Hepatocyte (in vitro differentiated cells): ENCODE measurements at places on chromosomes 4 and X. TPM values are rescaled to one million over a fixed set of nuclear protein-coding genes. Genes with fewer than 3 reads are reported as not detected.
A peak's percentile ranks its signal among the peaks of the same experiment; 100 is the strongest.

- DNase-seq = no peak
These were observed 31.0 kb downstream of the CC2D2A start for GRCh38 chr4:15500701-15501100.

DNA sequence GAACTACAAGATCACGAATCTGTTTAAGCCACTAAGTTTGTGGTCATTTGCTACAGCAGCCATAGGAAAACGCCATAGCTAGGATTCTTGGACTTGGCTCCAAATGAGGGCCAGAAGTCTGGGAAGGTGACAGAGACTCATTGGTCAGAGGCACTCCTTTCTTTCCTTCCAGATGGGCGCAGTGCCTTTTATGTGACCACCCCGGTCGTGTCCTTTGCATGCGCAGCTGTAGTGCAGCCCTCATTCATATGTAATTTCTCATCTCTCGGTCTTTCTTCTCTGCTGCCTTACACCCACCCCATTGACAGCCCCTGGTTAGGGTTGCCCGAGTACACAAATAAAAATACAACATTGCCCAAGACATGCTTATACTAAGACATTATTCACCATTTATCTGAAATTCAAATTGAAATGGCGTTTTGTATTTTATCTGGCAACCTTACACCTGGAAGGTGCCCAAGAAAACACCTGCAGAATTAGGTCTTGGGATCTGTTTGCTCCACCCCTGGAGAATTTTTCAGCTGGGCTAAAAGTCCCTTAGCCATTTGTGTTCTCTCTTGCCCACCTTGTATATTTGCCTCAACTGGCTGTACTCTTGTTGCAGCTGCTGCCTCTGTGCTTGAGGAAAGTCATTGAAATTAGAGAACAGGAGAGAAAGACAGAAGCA, 21.9 kb downstream of the CCKAR start:
- DNase-seq = no peak

- DNase-seq = no peak
These were observed 20.4 kb upstream of the WWC2 start for GRCh38 chr4:183078634-183079033.

The TRIM60 gene
- polyA plus RNA-seq = not detected in 2 replicates

The STPG2 gene
- polyA plus RNA-seq = 0.94 and 0.98 TPM in 2 replicates

The TMSB15C gene
- polyA plus RNA-seq = 0.95 and 1.5 TPM in 2 replicates

GRCh38 chr4:147310312-147310711, 170.6 kb upstream of the EDNRA start:
- DNase-seq = no peak

- no peak for DNase-seq
These were observed 331.5 kb downstream of the RPA4 start for GRCh38 chrX:97215186-97215585.

The FGD1 gene
- polyA plus RNA-seq = 8.7 and 11.9 TPM in 2 replicates

GRCh38 chrX:105552395-105552794, 269.9 kb upstream of the NRK start:
- DNase-seq = no peak

DNA sequence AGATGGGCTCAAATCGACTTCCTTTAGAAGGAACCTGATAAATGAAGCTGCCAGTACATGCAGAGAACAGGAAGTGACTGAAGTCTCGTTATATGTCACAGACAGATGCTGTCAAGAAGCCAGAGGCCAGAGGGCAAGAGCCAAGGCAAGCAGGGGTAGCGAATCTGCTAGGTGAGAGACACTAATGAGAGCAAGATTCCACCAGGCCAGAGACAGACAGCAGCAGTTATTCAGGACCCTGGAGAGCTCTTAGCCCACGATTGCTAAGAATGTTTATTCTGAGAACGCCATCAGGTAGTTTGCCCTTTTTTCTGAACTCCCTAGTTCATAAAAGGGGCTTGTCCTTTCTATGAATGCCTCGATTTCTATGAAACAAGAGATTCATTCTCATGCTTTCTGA, 73.7 kb downstream of the BEND2 start:
- DNase-seq = peak; percentile 57

- no peak for DNase-seq
These were observed 374.8 kb downstream of the MID1IP1 start for GRCh38 chrX:39176105-39176504.

GRCh38 chr4:2183394-2183793, 58.5 kb downstream of the HAUS3 start:
- DNase-seq = no peak

The ABCG2 gene
- polyA plus RNA-seq = 3.7 and 3.9 TPM in 2 replicates

DNA sequence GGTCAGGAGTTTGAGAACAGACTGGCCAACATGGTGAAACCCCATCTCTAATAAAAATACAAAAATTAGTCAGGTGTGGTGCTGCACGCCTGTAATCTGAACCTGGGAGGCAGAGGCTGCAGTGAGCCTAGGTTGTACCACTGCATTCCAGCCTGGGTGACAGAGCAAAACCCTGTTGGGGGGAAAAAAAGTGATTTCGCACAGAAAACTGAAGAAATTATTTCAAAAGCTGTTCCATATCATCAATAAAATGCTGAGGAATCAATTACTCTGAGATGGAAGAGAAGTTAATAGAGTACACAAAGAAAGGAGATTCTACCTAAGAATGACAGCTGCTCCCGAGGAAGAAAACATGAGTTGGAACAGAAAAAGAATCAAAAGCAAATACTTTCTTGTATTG, 95.9 kb downstream of the PDGFC start:
- DNase-seq = no peak

- no peak for DNase-seq
These were observed 355 bp downstream of the GRID2 start for GRCh38 chr4:92304121-92304520.

DNA sequence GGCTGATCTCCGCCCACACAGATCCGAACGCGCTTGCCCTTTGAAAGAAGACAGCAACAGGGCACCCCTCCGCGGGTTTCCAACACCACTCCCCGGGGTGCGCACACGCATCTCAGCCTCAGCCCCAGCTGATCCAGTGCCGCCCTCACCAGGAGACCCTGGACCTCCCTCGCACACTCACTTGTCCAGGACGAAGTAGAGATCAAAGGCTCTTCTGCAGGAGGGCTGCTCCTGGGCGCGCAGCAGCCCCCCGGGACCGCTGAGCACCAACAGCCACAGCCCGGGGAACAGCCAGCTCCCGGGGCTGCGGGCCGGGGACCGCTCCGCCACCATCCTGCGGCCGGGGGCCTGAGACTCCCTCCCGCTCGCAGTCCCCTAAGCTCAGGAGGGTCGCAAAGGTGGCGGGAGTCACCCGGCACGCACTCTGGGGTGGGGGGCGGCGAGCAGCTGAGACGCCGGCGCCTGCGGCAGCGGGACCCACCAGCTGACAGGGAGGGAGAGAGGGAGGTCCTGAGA, 743 bp downstream of the ANTXR2 start:
- DNase-seq = peak; percentile 49

- no peak for DNase-seq
These were observed 90.3 kb upstream of the GK2 start for GRCh38 chr4:79498282-79498681.

GRCh38 chr4:76584241-76585152, 149.5 kb downstream of the SHROOM3 start:
- no peak for DNase-seq

GRCh38 chr4:42280327-42281095, 116.8 kb upstream of the SHISA3 start:
- DNase-seq = peak; percentile 37

- no peak for DNase-seq
These were observed 108.3 kb downstream of the ANXA10 start for GRCh38 chr4:168200685-168201084.

The ARMCX2 gene
- 13.3 and 19.0 TPM in 2 replicates for polyA plus RNA-seq

The WAS gene
- polyA plus RNA-seq = 0.73 and 2.4 TPM in 2 replicates

The DMRTC1B gene
- polyA plus RNA-seq = 2.4 and 3.0 TPM in 2 replicates

DNA sequence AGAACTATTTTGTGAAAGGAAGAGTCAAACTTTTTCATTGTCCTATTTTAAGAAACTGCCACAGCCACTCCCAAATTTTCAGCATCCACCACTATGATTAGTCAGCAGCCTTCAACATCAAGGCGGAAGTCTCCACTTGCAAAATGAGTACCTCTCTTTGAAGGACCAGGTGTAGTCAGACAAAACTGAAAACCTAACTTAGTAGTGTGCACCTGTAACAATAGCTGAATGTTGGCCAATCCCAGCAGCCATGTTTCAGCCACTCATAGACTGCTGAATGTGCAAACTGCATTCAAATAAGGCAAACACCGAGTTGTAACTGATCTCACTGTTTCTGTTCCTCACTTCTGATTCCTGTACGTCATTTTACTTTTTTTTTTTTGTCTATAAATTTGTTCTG, 341.1 kb downstream of the IL15 start:
- DNase-seq = no peak

DNA sequence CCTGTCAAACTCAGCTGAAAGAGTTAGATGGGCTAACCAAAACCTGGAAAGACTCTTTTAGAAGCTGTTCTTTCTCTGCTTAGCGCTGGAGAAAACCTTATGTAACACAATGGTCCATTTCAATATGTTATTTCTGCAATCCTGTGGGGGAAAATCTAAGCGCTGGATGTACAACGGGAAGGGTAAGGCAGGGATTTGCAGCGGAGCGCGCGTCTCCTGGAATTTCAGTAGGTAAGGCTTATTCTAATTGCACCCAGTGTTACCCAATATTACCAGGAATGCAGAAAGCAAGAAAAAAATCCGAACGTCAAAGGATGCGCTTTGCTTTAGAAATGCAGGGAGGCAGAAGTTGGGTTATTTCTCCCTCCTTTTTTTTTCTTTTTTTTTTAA, 2.0 kb downstream of the HS3ST1 start:
- DNase-seq = no peak

The ARSH gene
- polyA plus RNA-seq = not detected in 2 replicates

- no peak for DNase-seq
These were observed 102.1 kb upstream of the VAMP7 start for GRCh38 chrX:155778844-155779553.

GRCh38 chr4:129641179-129641578, 545.2 kb downstream of the C4orf33 start:
- peak; percentile 68 for DNase-seq

The NDP gene
- polyA plus RNA-seq = 12.2 and 12.5 TPM in 2 replicates

The GDI1 gene
- polyA plus RNA-seq = 102 and 132 TPM in 2 replicates

- DNase-seq = no peak
These were observed 15.0 kb downstream of the C4orf51 start for GRCh38 chr4:145694929-145695328.

DNA sequence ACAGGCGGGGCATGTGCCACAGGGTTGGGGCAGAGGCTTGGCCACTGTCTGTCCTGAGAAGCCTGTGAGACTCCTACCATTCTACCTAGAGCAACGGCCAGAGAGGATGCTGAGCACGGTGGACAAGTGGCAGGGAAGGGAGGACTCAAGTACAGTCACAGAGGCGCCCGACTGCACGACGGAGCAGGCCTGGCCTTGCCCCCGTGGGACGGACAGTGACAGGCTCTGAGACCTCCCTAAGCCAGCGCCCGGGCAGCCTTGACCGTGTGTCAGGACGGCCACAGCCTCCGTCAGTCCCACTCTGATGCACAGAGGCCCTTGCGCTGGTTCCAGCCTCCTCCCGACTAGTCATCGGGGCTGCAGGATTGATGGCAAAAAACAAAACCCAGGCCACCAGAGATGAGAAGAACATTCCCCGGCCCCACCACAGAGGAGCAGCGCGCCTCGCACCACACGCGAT, 36.7 kb upstream of the MXD4 start:
- no peak for DNase-seq

GRCh38 chr4:8853249-8853648, 18.4 kb downstream of the HMX1 start:
- DNase-seq = no peak

The SSX2B gene
- not detected in 2 replicates for polyA plus RNA-seq

DNA sequence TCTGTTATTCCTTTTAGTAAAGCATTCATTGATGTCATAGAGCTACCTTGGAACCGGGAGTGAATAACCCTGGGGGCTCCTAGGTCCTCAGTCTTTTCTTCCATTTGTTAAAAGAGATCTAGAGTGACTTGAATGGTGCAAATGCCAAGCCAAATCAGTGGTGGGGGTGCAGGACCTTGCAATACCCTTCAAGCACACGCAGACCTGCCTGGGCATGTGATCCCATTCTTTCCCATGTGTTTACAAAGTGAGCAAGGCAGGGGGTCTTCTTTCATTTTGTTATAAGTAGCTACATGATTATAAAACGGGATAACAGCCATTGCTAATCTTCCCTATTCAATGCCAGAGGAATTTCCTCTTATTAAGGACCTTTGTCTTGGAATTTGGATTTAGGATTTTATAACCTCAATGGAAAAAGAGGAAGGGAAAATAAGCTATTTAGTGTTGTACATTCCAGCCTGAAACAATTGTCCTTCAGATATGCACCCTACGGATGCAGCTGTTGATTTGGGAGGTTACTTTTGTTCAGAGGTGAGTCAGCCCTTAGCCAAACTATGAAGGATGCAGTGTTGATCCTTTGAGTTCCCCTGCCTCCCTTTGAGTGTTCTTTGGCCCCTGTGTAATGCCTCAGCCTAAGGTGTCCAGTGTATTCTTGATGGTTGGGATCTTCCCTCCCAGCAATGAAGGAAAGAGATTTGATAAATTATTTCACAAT, 623.8 kb upstream of the HTR2C start:
- no peak for DNase-seq
